ENCODE measurements at places on chromosomes 2 and 18. TPM values are rescaled to one million over a fixed set of nuclear protein-coding genes. Genes with fewer than 3 reads are reported as not detected.

Gene UGT1A10
- not detected for total RNA-seq

Gene SFTPB
- not detected for total RNA-seq

Gene GPR39
- total RNA-seq, result not detected

Gene MROH2A
- not detected for total RNA-seq

Gene AMER3
- not detected for total RNA-seq
